ENCODE measurements at places on chromosomes 12 and 14.

DNA sequence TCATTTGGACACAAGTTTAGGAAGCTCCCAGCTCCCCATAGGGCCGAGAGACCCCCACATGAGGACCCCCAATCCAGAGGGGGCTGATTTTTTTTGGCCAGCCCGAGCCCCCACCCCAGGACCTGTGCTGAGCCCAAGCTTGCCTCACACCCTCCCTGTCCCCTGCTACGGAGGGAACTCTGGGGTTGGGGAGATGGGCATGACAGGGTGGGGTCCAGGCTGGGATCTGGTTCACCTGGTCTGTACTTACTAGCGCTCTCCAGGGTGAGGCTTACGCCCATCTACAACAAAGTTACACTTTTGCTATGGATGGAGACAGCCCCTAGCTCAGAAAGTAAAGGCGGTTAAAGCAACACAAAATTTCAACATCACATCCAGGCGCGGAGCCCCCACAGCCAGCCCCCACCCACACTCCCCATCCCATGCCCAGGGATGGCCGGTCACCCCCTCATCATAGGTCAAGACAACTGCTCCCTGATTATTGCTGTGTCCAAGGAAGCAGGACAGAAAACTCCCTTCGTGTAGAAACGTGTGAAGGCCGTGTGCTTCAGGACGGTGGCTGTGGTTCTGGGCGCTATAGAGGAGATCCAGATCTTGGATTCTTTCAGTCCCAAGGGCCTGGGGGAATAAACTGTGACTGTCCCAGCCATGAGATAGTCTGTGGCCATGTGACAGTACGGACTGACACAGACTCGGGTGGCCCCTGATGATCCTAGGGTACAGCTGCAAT lies 10.7 kb downstream of the SLC25A29 start:
- no peak for DNase-seq

DNA sequence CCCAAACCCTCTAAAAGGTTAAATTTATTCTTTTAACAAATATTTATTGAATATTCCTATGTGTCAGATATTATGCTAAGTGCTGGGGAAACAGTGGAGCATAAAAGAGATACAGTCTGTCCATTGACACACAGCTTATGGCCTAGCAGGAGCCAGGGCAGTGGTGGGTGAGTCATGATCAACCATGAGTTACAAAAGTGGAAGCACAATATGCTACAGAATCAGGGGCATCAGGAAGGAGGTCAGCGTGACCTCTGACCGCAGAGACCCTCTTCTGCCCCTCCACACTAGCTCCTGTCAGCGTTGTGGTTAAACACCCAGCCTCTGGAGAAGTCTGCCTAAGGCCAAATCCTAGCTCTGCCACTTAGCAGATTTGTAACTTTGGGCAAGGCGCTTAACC lies 4.7 kb upstream of the PPP1R1A start:
- no peak for DNase-seq

- no peak for DNase-seq
Measured at GRCh38 chr14:39641224-39641623, 209.0 kb upstream of the FBXO33 start.

GRCh38 chr12:59082952-59083351 lies 162.6 kb upstream of the LRIG3 start:
- DNase-seq = no peak

DNA sequence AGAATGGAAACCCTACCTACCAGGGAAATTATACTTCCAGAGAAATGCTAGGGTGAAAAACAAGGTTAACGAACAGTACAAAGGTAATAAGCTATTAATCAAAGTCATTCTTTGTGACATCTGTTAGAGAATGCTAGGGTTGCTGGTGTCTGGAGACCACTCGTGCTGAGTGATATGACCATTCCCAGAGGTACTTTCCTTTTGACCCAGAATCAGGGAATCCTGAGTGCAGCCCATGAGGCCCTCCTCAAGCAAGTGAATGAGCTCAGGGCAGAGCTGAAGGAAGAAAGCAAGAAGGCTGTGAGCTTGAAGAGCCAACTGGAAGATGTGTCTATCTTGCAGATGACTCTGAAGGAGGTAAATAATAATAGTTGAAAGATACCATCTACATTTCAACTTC lies 31.7 kb downstream of the RPGRIP1 start:
- no peak for DNase-seq

GRCh38 chr12:111438481-111438880 lies 32.8 kb downstream of the SH2B3 start:
- DNase-seq = no peak

- no peak for DNase-seq
Measured at GRCh38 chr12:87152841-87153528, 876.2 kb downstream of the C12orf50 start.

- no peak for DNase-seq
Measured at GRCh38 chr12:49187184-49187583, 1.7 kb downstream of the TUBA1A start.

GRCh38 chr14:101001311-101002069 lies 98.0 kb upstream of the RTL1 start:
- DNase-seq = no peak

- no peak for DNase-seq
Measured at GRCh38 chr12:9699269-9699897, 29.9 kb downstream of the CLEC2D start.

DNA sequence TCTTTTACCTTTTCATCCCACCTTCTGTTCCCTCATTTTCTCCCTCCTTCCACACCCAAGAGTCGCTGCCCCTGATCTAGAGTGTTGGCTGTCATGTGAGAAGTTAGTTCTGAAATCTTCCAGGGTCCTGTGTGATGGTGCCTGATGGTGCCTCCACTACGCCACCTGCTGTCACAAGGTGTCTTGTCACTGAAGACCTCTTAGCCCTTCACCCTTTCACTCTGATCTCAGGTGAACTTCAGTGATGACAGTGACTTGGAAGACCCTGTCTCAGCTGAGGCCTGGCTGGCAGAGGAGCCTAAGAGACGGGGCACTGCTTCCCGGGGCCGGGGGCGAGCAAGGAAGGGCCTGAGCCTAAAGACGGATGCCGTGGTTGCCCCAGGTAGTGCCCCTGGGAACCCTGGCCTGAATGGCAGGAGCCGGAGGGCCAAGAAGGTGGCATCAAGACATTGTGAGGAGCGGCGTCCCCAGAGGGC lies 7.6 kb upstream of the PFDN5 start:
- DNase-seq = peak; percentile 55

DNA sequence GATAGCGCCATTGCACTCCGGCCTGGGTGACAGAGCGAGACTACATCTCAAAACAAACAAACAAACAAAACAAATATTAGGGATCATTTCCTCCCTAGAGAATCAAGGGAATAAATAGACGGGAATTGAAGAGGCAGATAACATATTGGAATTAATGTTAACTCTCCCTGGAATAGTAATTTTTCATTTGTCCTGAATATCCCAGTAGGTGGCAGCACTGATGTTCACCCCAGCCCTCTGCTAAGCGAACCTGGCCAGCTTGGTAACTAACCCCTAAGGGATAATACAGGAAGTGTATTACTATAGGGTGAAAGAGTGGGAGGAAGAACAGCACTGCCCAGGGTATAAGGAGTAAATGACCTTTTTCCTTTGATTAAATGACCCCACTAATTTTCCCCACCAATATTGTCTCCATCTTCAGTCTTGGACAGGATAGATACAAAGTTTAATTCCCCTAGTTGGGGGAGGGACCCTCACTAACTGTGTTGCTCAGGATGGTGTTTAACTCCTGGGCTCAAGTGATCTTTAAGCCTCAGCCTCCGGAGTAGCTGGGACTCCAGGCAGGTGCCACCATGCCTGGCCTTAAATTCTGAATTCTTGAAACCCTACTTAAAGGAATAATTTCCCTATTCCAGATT lies 40.5 kb downstream of the SLC2A14 start:
- DNase-seq = no peak

- no peak for DNase-seq
Measured at GRCh38 chr12:64178122-64178521, 44.0 kb downstream of the KICS2 start.

DNA sequence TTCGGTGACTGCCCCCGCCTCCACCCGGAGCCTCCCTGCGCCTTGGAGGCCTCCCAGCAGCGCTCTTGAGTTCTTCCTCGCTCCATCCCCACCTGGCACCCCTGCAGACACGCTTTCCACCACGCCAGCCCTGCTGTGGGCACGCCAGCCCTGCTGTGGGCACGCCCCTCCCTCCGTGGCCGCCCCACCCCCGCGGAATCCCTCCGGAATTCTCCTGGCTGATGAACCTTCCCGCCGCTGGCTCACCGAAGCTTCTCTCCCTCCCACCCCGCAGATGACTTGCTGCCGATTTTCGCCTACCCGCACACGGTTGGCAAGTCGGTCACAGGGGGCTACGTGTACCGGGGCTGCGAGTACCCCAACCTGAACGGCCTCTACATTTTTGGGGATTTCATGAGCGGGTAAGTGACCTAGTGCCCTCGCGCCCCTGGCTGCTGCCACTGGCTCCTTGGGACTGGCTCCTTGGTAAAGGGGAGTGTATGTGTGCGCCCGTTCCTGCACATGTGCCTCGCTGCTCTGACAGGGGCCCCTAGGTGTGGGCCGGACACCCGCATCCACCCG lies 15.2 kb downstream of the HHIPL1 start:
- no peak for DNase-seq

All from stimulated activated CD4-positive, alpha-beta T cell treated with anti-CD3 and anti-CD28 coated beads, TNF-alpha, amount 100 ng/mL, for 4 hours (primary cell).